Cerebellar cortex (tissue), 1 donor: ENCODE measurements at places on chromosomes 4 and X.

GRCh38 chrX:140057001-140057411, 91.7 kb upstream of the CXorf66 start:
- DNase-seq: peak; percentile 54

- DNase-seq: no peak
These were observed 27.8 kb upstream of the TMEM164 start for GRCh38 chrX:109974906-109975655.

DNA sequence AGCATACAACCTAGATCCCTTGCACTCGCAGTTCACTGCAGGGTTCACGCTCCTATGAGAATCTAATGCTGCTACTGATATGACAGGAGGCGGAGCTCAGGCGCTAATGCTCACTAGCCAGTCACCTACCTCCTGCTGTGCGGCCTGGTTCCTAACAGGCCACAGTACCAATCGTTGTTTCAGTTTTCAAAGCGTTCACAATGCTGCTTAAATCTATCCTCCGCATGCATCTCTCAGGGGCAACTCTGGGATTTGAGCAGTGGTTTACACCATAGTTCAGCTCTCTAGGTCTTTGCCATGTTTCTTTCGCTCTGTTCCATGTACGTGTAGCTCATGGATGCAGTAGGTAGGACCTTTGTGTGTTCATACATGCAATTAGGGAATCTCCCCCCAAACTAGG, 47.2 kb downstream of the CLOCK start:
- DNase-seq: no peak

GRCh38 chr4:145709843-145710242, 29.9 kb downstream of the C4orf51 start:
- DNase-seq: no peak

- no peak for DNase-seq
These were observed 189.1 kb downstream of the SHOX start for GRCh38 chrX:819684-820083.

GRCh38 chr4:6963139-6963611, 53.5 kb downstream of the TBC1D14 start:
- DNase-seq: no peak

GRCh38 chr4:187302457-187303150, 578.9 kb upstream of the FAT1 start:
- peak; percentile 4 for DNase-seq

GRCh38 chrX:115409551-115409950, 120.0 kb downstream of the LUZP4 start:
- no peak for DNase-seq

DNA sequence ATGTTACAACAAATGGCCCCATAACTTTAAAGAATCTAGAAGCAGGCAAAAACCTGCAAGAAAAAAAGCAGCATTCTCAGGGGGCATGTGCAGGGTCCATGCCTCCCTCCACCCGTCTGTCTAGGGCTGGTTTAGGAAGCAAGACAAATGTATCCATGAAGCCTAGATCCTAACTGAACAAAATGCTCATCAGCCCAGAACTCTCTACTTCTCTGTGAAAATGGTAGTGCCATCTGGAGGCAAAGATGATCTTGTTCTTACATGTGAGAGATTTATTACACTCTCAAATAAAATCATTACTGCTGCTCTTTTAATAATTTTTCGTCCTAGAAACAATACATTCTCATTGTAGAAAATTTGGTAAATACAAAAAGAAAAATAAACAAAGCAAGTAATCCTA, 26.7 kb downstream of the NR3C2 start:
- peak; percentile 45 for DNase-seq

- DNase-seq: no peak
These were observed 44.8 kb upstream of the NEIL3 start for GRCh38 chr4:177264788-177265422.

- DNase-seq: no peak
These were observed 576.6 kb upstream of the FRG1 start for GRCh38 chr4:189364032-189364449.

- DNase-seq: no peak
These were observed 128.9 kb downstream of the UGT8 start for GRCh38 chr4:114727461-114727860.

- no peak for DNase-seq
These were observed 22.2 kb downstream of the VSIG4 start for GRCh38 chrX:66017659-66018170.

DNA sequence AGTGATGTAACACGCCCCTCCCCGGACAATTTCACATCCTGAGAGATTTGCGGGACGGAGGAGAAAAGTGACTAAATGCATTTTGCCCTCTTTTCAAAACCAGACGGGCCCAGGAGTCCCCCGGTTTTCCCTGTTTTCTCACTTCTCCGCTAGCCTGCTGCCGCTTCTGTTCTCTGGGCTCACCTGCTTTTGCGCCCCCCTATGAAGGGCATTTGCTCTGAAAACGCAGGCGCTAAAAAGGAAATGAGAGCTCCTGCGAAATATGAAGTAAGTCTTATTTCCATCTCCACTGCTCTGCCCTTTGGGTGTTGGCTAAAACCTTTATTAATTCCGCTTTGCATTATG, 613 bp upstream of the TMEM47 start:
- no peak for DNase-seq

DNA sequence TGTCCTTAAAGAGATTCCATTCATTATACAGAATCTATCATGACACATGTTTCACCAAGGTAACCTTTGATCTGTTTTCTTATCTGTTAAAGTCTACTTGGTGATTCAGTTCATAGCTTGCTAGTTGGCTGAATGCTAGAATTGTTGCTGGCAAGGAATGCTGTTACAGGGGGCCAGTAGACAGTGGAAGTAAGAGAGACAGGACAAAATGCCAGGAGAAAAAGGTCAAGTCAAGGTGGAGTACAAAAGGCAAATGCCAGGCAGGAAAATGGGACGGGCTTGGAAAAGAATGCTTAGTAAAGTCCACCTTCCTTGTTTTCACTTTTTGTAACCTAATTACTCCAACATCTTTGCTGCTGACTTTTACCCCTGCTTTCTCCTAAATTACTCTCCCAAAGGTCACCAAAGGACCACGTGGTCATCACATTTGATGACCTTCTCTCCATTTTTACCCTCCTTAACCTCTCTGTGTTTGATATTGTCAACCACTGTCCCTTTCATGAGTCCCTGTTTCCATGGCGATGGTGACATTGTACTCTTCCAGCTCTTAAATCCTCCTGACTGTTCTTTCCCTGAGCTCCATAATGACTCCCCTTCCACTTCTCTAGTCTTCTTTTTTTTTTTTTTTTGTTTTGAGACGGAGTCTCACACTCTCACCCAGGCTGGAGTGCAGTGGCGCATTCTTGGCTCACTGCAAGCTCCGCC, 24.5 kb upstream of the TAPT1 start:
- DNase-seq: no peak

GRCh38 chrX:124555036-124555595, 208.8 kb downstream of the SH2D1A start:
- no peak for DNase-seq

DNA sequence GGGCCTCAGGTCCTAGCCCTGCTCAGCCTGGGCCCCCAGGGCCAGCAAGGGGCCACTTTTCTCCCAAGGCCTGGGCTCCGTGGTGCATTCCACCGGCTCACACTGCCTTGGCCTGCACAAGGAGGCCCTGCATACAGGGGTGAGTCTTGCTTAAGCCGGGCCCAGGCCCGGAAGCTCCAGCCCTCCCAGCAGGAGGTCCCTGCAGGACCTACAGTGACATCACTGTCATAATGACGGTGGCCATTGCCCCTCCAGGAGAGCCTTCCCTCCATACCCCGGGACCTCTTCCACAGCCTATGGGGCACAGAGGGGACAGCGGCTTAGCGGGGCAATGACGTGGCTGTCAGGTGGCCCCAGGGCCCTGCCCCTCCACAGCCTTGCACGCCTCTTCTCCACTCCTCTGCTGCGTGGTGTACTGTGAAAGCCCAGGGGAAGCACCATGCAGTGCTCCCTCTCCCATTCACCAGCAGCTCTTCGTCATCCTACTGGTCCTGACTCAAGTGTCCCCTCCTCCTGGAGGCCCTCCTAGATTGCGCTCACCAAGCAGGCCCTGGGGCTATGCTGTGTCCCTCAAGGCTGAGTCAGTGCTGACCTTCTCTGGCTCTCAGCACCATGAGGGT, 32.3 kb upstream of the AFAP1 start:
- DNase-seq: no peak

GRCh38 chr4:42632653-42633382, 24.1 kb downstream of the ATP8A1 start:
- no peak for DNase-seq

- DNase-seq: peak; percentile 62
These were observed 6.3 kb downstream of the CPE start for GRCh38 chr4:165385126-165385525.

- no peak for DNase-seq
These were observed 27.1 kb upstream of the SCRG1 start for GRCh38 chr4:173426064-173426463.

DNA sequence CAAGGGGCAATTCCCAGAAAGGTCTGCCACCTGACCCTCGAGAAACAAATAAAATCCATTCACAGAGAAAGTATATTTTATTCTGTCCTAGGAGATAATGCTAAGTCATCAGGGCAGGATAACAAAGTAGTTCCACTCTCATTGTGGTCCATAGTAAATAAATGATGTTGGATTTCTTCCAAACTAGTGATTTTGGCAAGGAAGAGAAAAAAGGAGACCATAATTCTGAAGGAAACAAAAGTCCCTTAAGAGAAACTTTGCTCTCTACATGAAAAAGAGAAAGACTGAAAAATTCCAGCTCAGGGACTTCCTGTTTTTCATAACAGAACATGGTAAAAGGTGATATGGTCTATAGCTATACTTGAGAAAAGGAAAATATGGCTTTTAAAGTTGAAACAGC, 71.5 kb upstream of the DDX60 start:
- DNase-seq: no peak

DNA sequence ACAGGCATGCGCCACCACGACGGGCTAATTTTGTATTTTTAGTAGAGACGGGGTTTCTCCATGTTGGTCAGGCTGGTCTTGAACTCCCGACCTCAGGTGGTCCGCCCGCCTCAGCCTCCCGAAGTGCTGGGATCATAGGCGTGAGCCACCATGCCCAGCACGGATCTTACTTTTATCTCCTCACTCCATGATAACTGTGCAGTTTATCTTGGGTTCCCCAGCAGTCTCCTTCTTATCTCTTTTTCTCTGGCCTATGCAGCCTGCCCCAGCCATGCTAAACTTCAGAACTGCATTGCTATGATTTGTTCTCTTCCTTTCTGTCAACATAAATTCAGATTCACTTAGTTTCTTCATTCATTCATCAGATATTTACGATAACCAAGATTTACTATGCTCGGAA, 22.4 kb downstream of the PAGE1 start:
- DNase-seq: no peak

- DNase-seq: no peak
These were observed 126.2 kb downstream of the SLC39A8 start for GRCh38 chr4:102219129-102219528.

GRCh38 chr4:22473268-22473667, 42.6 kb downstream of the ADGRA3 start:
- no peak for DNase-seq

DNA sequence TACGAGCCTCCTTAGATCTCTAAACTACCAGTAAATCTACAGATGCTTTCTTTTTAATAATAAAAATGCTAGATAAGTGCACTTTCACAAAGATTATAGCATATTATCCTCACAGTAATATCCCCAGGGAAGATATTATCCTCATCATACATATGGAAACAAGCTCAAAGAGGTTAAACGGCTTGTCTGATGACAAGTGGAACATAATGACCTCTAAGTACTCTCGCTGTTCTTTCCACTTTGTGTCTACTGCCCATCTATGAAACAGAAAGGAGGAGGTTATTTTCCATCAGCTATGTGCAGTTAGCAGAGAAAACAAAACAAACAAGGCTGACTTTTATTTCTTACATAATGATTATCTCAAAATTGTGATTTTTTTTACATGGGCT, 42.8 kb upstream of the PRDM8 start:
- no peak for DNase-seq

DNA sequence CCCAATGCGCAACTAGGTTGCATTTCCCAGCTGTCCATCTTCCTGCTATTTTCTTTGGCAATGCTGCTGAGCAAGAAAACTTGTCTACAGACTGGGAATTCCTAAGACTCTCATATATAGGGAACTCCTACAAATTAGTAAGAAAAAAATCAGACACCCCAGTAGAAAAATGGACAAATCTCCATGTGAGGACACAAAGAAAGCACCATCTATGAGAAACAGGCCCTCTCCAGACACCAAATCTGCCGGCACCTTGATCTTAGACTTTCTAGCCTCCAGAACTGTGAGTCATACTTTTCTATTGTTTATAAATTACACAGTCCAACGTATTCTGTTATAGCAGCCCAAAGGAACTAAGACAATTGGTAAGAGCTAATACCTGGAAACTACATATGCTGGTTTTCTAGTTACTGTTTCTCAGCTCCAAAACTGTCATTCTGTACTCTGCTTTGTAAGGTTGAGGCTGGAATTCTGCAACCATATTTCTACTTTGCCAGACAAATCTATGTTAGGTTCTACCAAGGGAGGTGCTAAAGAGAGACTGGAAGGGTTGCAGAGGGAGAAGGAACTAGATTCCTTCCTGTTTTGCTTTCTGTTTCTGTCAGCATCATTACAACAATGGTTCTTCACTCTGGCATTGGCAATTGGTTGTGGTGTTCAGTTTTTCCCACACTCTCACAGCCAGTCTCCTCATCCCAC, 35.7 kb upstream of the FAM241A start:
- DNase-seq: no peak
